Activated CD8-positive, alpha-beta memory T cell treated with anti-CD3 and anti-CD28 coated beads for 48 hours (primary cell): ENCODE measurements at places on chromosomes 1 and 21.

- DNase-seq: no peak
Measured at GRCh38 chr1:119790451-119791198, 20.6 kb downstream of the REG4 start.

GRCh38 chr21:46424621-46425020, 34.1 kb upstream of the DIP2A start:
- no peak for DNase-seq

DNA sequence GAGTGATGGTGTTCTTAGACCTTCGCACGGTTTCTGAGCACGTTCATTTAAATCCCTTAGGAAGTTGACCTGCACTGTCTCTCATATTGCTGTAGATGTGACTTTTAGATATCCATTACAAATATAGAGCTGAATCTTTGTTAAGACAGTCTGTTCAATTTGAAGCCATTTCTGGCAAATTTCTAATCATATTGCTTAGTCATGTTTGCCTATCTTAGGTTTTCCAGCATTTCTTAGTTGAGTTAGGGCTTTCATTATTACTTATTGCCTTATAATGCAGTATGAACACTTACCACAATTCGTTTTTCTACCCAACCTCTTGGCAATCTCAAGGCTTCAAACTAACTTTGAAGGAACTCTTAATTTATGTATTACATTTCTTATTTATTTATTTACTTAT, 78.5 kb upstream of the PGD start:
- DNase-seq: no peak

DNA sequence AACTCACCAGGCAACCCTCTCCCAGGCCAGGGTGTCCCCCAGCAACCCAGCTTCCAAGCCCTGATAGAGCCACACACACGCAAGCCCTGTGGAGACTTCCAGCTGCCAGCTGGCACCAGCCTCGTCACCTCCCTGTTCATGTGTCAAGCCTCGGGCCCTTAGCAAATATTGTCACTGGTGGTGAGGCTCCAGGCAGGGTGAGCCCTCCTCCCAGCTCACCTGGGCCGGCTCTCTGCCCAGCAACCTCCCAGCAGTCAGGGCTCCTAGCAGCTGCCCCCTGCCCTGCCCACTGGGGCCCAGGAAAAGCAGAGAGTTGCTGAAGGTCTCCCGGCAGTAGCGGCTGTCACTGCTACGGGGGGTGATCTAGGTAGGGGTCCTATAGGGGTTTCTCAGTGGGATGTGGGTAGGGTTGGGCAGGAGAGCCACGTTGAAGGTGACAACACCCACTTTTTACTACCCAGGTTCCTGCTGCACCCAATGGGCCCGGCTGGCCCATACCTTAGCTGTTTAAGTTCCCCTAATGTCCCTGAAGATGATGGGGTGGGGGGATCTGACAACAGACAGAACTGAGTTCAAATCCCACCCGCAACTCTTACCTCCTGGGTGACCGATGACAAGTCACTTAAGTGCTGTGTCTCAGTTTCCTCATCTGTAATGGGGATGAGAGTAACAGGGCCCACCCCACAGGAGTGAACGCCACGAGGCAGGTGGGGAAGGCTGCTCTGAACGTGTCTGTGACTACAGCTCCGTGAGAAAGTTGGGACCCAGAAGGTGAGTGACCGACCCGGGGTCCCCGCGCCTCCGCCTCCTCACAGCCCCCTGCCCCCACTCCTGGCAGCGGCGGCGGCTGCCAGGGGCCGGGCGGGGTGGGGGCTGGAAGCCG, 678 bp downstream of the TTC39A start:
- no peak for DNase-seq

DNA sequence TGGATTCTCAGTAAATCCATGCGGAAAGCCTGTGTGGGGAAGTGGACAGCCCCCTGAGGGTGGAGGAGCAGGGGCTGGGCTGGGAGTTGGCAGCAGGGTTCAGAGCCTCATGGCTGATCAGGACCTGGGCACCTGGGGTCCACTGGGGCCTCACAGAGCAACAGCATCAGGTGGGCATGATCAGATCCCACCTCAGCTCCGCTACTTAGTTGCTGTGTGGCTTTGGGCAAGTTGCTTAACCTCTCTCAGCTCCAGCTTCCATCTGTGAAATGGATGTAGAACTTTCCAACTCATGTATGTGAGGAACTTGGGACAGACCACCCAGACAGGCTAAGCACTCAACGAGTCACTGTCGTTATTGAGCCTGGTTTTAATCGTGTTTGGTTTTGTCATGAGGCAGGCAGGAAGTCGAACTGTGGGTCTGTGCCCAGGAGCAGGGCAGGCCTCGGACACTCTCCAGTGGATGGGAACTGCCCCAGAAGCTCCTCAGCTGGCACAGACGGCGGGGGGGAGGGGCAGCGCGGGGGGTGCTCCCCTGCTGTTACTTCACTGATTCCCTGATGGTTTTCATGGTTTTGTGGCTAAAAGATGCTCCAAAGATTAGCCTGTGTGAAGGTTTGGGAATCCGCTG, 155.8 kb upstream of the TMEM51 start:
- no peak for DNase-seq

DNA sequence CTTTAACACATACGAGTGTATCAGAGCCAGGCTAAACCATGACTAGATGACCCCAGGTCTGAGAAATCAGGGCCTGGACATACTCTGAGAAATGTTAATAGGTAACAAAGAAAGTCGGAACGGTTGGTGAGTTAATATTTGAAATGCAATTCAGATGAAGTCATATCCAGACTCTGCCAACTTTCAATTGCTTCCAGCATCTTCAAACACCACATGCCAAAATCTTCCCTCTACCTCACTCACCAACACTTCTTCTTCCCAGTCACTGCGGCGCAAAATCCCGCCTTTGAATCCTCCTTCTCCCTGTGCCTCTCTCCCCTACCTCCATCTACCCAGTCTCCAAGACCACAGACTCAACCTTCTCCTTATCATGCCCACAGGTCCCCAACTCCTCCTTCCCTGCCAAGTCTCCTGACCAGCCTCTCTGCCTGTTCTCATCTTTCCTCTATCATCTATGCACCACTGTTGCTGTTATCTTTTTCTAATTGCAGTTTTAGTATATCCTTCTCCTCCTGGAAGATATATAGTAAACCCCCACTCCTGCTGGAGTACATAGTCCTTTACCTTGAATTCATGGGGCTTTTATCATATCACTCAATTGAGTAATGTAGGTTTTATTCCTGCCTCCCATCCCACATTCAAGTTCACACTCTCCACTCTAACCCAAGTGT, 41.3 kb downstream of the ZBTB18 start:
- DNase-seq: no peak

GRCh38 chr1:242201090-242201489, 202.2 kb upstream of the MAP1LC3C start:
- no peak for DNase-seq

DNA sequence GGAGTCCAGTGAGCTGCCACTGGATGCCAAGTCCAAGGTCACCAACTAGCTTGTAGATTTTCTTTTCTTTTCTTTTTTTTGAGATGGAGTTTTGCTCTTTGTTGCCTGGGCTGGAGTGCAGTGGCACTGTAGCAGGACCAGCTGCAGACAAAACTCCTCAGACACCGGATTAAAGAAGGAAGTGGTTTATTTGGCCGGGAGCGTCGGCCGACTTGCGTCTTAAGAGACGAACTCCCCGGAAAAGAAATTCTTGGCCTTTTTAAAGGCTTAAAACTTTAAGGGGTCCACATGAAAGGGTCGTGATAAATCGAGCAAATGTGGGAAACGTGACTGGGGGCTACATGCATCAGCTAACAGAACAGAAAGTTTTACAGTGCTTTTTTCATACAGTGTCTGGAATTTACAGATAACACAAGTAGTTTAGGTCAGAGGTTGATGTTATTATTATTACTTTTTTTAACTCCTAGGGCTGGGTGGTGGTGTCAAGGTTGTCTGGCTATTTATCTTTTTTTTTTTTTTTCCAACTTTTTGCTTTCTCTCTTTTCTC, 36.4 kb upstream of the CFAP126 start:
- DNase-seq: no peak

DNA sequence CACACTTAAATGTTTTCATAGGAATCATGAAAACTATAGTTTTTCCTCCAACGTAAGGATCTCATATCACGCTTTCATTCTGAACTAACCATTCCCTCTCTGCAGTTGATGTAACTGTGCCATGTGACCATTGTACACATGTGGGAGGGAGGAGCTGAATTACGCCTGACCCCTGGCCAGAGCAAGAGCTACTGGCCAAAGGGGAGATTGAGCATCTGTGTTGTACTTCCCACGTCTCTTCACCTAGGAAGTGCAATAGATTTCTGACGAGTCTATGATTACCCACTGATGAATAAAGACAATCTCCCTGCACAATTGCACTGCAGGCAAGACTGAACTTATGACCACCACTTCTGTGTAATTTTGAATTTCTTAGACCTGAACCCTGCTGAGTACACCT, 24.0 kb downstream of the PTPRC start:
- DNase-seq: no peak

DNA sequence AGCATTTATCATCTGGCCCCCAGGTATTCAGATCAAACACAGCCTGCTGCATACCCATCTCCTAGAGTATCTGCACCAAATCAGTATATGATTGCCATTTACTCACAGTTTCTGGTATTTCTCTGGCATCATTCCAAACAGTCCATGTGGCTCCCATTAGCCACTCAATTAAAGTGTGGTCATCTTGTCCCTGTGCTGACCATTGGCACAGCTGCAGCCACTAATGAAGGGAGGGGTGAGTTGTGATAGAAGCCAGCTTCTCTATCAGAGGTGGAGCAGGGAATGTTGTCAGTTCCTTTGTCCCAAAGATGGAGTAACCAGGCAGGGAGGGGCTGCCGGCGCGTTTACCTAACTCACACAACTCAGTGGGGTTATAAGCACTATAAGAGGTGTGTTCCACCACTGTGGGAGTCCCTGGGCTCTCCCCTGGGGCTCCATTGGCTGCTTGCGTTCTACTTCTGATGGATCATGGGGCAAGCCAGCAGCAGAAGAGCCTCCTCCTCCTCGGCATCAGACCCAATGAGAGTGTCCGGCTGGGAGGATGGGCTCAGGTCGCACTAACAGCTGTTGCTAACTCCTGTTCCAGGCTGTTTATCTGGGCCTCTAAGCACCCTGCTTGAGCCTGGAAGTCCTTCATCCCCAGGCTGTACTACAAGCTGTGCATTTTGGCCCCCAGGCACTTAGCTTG, 108.6 kb downstream of the GDAP2 start:
- DNase-seq: no peak

GRCh38 chr1:221801251-221801661, 59.4 kb upstream of the DUSP10 start:
- no peak for DNase-seq

DNA sequence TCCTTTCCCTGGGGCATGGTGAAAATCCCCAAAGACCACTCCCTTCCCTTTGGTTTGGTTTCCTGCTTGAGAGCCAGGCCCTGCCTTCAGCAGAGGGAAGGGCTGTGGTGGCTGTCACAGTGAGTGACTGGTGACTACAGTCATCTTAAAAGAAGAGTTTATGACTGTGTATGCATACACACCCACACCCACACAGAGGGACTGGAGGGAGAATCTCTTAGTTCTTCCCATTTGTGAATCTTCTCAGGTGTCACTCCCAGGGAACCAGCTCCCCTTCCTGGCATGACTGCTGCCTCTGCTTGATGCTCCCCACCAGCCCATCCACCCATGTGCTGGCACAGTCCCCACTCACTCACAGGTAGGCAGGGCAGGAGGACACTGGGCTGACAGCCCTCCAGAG, 3.9 kb upstream of the KCNA2 start:
- DNase-seq: no peak

DNA sequence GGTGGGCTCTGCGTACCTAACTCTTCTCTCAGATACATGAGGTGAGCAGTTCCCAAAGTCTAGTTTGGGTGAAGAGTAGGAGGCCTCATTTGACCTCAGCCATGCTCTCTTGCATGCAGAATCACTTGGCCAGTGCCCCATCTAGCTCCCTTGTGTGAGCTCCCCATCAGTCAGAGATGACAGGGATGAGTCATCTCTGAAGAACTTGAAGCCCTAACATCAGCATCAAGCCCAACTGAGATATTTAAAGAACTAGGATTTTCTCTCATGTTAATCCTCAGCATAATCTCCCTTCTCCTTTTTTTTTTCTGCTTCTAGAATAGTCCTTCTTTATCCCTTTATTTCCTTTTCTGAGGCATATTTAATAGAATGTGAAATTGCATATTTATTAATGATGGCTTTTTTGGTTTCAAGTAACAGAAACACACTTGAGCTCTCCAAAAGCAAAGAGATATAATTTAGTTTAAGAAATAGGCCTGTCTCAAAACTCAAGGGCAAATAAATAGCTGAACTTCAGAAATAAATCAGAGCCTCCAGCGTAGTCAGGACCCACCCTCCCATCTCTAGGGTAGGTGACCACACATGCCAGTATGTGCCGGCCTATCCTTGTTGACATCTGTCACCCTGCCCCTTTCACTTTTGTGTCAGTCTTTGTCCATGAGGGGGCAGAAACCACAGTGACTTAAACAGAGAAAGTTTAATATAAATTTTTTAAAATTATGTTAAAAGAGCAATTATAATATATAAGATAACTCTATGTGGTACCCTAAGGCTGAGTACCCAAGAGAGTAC, 112.3 kb downstream of the TSEN15 start:
- no peak for DNase-seq

DNA sequence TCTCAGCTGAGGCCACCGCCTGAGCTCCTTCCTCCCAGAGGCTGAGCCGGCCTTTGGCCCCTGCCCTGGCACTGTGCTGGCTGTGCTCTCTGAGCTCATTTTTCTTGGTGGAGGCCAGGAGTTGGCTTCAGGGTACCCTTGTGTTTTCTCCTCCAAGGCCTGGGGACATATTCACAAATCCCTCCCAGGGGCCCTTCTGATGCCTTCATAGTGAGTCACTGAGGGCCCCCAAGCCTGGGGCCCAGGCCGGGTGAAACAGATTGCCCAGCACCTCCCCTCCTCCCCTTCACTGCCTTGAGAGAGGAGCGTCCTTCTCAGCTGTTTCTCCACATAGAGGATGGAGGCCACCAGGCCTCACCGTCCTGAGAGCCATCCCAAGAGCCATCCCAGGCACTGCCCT, 105.8 kb downstream of the SIK1 start:
- no peak for DNase-seq

DNA sequence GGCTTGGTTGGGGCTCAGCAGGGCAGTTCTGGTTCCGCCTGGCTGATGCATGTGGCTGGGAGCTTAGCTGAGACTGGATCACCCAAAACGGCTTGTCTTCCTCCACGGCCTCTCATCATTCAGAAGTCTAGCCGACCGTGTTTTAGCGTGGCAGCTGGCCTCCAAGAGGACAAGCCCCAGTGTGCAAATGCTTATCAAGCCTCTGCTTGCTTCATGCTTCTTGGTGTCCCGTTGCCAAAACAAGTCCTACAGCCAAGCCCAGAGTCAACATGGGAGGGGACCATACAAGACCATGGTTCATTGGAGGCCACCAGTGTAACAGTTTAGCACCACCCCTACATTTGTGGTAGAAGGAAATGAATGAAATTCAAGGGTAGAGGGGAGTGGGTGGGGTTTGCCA, 10.5 kb upstream of the KDF1 start:
- DNase-seq: no peak

DNA sequence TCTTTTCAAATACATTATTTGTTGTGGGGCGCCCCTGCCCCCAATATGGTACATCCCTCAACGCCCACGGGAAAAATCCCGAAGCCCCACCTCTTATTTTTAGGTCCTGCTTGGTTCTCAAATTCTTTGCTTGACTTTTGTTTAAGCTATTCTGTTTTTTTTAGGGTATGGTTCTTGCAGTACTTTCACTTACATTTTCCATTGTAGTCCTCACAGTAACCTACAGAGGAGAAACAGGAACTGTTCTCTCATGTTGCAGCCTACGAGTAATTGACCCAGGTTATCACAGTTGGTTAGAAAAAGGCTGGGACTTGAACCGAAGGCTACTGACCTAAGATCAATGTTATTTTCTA, 697 bp upstream of the C21orf91 start:
- no peak for DNase-seq
